ENCODE measurements at places on chromosomes 6 and 20.

GRCh38 chr6:169933839-169934698 lies 182.6 kb downstream of the ERMARD start:
- no peak for DNase-seq

GRCh38 chr6:35267446-35267845 lies 7.9 kb downstream of the ZNF76 start:
- DNase-seq = no peak

DNA sequence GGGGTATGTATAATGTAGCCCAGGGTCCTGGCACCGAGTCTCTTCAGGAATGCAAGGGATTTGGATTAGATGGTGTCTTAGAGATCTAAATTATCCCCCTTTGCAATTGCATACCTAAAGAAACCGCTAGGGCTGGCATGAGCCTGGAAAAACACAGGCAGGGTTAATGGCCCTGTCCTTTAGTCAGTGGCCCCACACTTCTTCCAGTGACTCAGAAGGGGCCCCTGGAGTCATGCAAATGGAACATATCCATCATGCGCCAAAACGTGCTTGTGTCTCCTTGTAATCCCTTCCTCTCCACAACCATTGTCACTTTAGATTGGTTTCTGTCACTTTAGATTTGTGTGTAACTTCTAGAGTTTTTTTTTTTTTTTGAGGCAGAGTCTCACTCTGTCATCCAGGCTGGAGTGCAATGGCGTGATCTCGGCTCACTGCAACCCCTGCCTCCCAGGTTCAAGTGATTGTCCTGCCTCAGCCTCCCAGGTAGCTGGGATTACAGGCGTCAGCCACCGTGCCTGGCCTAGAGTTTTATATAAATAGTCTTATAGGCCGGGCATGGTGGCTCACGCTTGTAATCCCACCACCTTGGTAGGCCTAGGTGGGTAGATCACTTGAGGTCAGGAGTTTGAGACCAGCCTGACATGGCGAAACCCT lies 8.7 kb upstream of the MYBL2 start:
- DNase-seq = no peak

DNA sequence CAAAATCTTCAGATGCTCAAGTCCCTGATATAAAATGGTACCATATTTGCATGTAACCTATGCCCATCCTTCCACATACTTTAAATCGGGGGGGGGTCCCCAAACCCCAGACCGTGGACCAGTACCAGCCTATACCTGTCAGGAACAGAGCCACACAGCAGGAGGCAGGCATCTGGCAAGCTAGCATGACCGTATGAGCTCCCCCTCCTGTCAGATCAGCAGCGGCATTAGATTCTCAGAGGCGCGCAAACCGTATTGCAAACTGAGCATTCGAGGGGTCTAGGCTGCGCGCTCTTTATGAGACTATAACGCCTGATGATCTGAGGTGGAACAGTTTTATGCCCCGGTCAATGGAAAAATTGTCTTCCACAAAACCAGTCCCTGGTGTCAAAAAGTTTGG lies 30.7 kb downstream of the FGD2 start:
- DNase-seq = no peak

- no peak for DNase-seq
Measured at GRCh38 chr6:49833386-49833785, 32.9 kb downstream of the CRISP1 start.

DNA sequence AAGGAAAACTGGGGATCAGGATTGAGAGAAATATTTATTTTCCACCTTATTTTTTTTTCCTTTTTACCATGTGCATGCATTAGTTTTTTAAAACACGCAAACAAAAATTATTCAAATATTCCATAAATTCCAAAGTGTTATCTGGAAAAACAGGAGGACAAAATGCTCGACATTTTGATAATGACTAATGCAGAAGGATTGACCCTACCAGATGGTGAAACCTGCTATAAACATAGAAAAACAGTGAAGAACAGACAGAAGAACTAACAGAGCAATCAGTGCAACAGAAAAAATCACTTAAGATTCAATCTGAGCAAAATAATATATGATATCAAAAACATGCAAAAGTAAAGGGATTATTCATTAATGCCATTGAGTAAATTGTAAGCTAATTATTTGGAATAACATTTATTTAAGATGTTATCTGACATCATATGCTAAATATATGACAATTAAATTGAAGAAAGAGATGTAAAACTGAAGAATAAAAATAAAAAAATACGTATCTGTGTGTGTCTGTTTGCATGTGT lies 218.4 kb downstream of the LMBRD1 start:
- no peak for DNase-seq

- no peak for DNase-seq
Measured at GRCh38 chr6:25788305-25788922, 33.9 kb downstream of the SLC17A4 start.

DNA sequence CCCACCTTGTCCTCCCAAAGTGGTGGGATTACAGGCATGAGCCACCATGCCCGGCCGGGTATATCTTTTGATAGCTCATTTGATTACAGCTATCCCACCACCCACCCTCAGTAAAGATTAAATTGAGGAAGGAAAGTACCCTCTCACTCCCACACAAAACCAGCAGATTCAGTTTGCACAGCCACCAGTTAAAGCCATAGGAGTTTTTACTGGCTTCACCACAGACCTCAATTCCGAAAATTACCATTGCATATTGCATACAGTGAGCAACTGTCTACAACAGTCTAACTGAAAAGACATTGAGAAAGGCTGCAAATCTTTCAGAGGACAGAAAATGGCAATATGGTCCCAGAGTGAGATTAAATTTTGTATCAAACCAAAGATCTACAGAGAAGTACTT lies 34.9 kb downstream of the ESF1 start:
- DNase-seq = no peak

- DNase-seq = no peak
Measured at GRCh38 chr6:37500294-37500608, 558 bp upstream of the CCDC167 start.

DNA sequence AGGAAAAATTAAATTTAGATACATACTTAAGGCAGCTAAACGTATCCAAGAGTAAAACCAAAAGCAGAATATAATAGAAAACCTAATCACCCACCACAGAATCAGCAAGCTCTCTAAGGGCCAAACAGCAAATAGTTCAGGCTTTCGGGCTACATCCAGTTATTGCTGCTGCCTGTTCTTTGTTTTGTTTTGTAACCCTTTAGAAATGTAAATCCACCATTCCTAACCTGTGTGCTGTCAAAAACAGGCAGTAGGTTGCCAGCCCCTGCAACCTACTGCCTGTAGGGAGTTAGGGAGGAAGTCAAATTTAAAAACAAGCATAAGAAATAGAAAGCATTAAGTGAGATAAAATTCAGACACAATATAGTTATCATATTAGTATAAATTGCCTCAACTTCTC lies 225.9 kb downstream of the PTPRT start:
- no peak for DNase-seq

DNA sequence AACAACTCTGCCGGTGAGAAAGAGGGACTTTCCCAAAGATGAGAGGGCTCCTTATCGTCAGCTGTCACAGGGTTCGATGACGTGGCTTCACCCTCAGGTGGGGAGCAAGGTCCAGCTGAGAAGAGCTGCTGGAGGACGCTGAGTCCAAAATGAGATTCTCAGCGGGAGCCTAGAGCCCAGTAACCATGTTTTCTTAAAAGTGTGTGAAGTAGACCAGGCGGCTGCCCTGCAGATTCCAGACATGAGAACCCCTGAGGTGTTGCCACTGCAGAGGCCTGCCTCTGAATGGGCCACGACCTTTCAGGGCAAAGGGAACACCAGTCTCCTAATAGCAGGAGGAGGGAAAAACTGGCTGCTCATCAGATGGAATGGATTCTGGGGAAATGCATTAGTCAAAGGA lies 375.1 kb downstream of the BTBD9 start:
- DNase-seq = no peak

DNA sequence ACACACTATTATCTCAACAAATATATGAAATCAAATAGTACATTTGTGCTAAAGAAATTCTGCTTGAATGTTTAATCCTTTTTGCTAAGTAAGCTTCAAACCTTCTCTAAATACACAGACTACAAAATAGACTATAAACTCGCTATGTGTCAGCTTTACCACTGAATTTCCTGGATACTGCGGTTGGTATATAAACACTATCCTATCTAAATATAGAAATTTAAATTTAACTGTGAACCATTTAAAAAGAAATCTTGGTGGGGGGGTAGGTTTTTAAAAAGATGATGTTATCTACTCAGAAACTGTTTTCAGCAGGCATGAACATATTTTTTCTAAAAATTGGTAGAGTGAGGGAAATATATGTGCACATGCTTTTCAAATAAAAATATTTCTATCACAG lies 306.5 kb upstream of the RUNX2 start:
- DNase-seq = no peak

GRCh38 chr20:3040086-3040485 lies 3.3 kb upstream of the GNRH2 start:
- DNase-seq = no peak

DNA sequence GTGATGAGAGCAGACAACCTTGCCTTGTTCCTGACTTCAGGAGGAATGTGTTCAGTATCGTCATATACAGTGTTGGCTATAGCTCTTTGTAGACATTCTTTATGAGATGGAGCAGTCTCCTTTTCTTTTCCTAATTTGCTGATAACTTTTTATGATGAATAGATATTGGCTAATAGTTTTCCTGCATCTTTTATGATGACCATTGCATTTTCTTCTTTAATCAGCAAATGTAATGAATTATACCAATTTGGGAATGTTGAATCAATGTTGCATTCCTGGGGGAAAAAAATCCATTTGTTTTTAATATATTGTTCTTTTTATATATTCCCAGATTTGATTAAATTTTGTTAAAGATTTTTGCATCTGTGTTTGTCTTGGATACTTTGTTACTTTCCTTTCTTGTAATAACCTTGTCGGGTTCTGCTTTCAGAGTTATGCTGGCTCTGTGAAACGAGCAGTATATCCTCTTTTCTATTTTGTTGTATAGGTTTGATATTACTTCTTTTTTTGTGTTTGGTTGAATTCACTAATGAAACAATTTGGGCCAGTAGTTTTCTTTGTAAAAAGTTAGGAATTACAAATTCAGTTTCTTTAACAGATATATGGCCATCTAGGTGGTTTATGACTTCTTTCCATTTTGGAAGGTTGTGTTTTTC lies 23.9 kb downstream of the KDM1B start:
- DNase-seq = no peak

DNA sequence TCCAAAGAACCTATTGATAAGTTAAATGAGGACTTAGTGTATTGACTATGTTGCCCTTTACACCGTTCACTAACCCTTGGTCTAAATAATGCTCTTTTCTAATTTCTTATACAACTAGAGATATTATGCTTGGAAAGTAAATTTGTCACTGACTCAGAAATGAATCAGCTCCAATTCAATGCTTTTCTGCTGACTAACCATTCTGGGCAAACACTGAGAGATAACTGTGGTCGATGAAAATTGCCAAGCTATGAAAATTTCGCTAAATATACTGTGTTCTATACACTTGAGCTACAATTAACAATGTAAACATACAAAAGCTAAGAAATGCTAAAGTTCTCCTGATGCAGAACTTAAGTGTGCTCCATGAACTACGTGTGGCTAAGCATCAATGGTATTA lies 23.1 kb upstream of the FBXO9 start:
- no peak for DNase-seq

DNA sequence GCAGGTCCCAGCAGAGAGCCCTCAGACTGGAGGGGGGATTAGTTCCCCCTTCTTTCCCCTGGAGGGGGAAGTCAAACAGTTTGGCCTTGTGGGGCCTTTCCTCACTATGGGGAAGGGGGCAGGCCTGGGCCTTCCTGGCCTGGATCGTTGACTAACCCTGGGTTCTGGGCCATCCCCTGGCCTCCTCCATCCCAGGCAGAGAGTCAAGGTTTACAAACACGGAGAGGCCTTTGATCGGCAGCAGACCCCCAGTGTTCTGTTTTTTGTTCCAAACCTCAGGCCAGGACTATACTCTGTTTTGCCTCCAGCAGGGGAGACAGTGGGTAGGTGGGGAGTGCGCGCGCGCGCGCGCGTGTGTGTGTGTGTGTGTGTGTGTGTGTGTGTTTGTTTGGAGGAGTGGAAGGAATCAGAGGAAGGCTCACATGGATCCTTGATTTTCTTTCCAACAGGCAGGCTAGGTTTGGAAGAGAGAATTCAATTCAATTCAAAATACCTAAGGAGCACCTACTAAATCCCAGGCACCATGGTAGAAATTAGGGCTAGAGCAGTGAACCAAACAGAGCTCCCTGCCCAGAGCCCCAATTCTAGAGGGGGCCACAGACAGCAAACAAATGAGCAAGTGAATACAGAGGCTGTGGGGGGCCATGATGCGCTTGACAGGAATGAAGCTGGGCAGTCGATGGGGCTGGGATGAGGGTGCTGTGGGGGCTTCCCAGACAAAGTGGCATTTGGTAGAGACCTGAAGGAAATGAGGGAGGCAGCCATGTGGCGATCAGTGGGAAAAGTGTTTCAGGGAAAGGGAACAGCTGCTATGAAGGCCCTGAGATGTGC lies 14.8 kb downstream of the TP53RK start:
- no peak for DNase-seq

DNA sequence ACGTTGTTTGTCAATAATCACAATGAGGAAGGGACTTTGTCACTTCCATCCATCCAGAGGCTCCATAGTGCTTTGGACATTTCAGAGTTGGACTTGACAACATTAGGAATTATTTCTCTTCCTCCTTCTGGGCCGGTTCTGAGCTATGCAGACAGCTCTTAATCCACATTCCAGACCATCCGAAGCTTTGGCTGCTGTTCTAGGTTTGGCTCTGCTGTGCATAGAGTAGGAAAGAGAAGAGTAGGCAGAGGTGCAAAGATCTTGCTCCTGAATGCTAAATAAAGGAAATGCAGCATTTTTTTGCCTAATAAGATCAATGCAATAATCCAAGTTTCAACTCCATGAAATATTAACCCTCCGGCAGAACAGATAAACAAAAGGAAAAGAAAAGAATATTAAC lies 251.8 kb upstream of the PRND start:
- DNase-seq = no peak
